ENCODE measurements at places on chromosomes 11 and 22.

DNA sequence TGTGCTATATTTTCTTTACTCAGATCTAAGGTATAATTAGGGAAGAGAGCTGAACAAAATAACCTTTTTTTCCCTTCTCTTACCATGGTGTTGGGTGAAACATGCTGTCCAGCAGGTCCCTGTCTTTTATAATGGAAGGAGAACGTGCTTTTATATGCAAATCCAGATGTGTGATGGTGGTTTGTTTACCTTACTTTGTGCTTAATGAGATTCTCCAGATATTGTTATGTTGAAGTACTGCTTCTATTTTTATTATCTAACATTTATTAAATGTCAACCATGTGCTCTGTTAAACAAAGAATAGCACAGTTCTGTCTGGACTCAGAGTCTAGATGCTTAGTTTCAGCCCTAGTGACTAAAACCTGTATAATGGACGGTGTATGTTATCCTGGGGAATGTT, 10.1 kb upstream of the GRIK4 start:
- H3K27ac ChIP-seq: no peak overlapping the region
- H3K4me3 ChIP-seq: no peak overlapping the region
- DNase-seq: no peak

DNA sequence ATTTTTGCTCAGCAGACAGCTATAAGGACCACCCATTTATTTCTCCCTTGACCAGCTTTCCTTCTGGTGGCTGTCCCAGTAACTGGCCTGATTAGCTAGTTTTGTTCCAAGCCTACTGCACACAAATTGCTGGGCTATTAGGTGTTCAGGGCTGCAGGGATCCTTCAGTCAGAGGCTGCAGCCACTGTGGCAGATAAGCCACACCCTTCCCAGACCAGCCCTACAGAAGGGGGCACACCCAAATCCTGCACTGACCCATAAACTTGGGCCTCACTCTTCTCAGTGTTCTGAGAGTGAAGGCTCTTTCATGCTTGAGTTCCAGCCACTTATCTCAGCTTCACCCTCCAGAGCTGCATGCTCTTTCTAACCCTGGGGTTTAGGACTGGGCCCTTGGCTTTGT, 200.0 kb downstream of the AASDHPPT start:
- H3K4me3 ChIP-seq: no peak overlapping the region
- DNase-seq: no peak
- no peaks in the 10 kb centered on the region for H3K27me3 ChIP-seq
- H3K36me3 ChIP-seq: no peaks in the 10 kb centered on the region
- no peaks in the 10 kb centered on the region for H3K4me1 ChIP-seq

GRCh38 chr11:83006877-83007330, 64.8 kb downstream of the RAB30 start:
- peak; percentile 21 for DNase-seq
- H3K36me3 ChIP-seq: peaks cover 7% of the 10 kb centered on the region
- H3K4me3 ChIP-seq: no peak overlapping the region
- no peaks in the 10 kb centered on the region for H3K27me3 ChIP-seq
- H3K27ac ChIP-seq: peak overlapping the region; percentile 51

GRCh38 chr11:67392183-67392715, 463 bp downstream of the RAD9A start:
- H3K4me3 ChIP-seq: peak overlapping the region; percentile 93
- H3K27me3 ChIP-seq: no peaks in the 10 kb centered on the region
- H3K36me3 ChIP-seq: peaks cover 28% of the 10 kb centered on the region
- H3K27ac ChIP-seq: peak overlapping the region; percentile 56

DNA sequence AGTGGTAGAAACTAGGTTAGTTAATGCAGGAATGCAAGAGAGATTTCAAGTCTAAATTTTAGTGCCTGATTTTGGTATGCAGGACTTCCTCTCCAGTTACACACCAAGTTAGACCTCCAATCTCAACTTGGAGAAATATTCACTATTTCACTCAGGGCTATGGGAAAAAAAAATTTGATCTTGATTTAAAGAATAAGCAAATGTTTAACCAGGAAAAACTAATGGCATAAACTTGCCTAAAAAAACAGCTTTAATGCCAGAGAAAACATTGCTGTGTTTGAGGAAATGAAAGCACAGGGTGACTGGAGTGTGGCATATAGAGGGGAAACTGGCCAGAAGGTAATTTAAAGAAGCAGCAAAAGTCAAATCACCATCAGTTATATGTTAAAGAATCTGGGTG, 575.4 kb upstream of the LRRC4C start:
- H3K27ac ChIP-seq: no peak overlapping the region
- H3K36me3 ChIP-seq: no peaks in the 10 kb centered on the region
- no peaks in the 10 kb centered on the region for H3K27me3 ChIP-seq
- no peak for DNase-seq
- H3K4me3 ChIP-seq: no peak overlapping the region

GRCh38 chr22:20818471-20818870, 40.1 kb downstream of the PI4KA start:
- peaks cover 2% of the 10 kb centered on the region for H3K4me1 ChIP-seq
- no peak for DNase-seq
- H3K27ac ChIP-seq: no peak overlapping the region
- no peak overlapping the region for H3K4me3 ChIP-seq
- H3K27me3 ChIP-seq: no peaks in the 10 kb centered on the region

- H3K27me3 ChIP-seq: peaks cover 9% of the 10 kb centered on the region
- H3K27ac ChIP-seq: no peak overlapping the region
- no peaks in the 10 kb centered on the region for H3K36me3 ChIP-seq
Observed at GRCh38 chr22:32699686-32700085, 101.8 kb upstream of the TIMP3 start.

GRCh38 chr11:46306296-46306853, 28.9 kb downstream of the CREB3L1 start:
- H3K4me1 ChIP-seq: peaks cover 20% of the 10 kb centered on the region
- H3K27ac ChIP-seq: no peak overlapping the region
- no peak overlapping the region for H3K4me3 ChIP-seq
- H3K36me3 ChIP-seq: no peaks in the 10 kb centered on the region
- DNase-seq: no peak

GRCh38 chr22:48572951-48573350, 1254.7 kb downstream of the BRD1 start:
- no peak overlapping the region for H3K4me3 ChIP-seq
- H3K27me3 ChIP-seq: peaks cover 40% of the 10 kb centered on the region
- no peaks in the 10 kb centered on the region for H3K36me3 ChIP-seq
- H3K27ac ChIP-seq: no peak overlapping the region
- no peak for DNase-seq

DNA sequence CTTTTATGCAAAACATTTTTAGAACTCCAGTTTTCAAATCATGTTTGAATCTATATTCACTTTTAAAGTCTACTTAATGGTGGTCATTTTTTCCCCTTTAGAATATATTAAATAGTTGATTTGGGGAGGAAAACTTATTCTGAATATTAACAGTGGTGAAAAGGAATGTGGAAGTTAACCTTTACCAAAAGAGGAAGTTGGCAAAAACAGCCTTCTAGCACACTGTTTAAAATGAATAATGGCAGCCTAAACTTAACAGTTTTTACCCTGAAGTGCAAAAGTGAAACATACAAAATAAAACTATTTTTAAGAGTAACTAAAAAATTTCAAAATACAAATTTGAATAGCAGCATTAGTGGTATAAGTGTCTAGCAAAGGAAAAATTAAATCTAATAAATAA, 86.4 kb downstream of the GRK3 start:
- peaks cover 4% of the 10 kb centered on the region for H3K4me1 ChIP-seq
- no peak for DNase-seq
- H3K27me3 ChIP-seq: no peaks in the 10 kb centered on the region
- no peak overlapping the region for H3K4me3 ChIP-seq

DNA sequence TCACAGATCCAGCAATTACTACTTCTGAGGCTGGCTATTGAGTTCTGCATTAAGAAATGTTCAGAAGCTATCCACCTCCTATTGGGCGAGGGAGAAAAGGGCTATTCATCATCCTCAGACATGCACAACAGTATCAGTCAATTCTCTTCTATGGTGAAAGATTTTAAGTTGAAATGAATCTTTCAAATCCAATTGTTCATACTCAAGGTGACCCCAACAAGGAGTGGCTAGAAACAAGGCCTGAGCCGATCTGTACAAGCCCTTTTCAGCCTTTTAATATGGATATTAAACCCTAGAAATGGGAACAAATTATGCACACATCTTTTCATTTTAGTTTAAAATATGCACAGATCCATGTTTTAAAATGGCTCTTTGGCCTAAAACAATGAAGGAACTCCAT, 303.5 kb upstream of the PITPNB start:
- no peak for DNase-seq
- no peak overlapping the region for H3K27ac ChIP-seq
- H3K4me1 ChIP-seq: no peaks in the 10 kb centered on the region
- no peaks in the 10 kb centered on the region for H3K36me3 ChIP-seq

DNA sequence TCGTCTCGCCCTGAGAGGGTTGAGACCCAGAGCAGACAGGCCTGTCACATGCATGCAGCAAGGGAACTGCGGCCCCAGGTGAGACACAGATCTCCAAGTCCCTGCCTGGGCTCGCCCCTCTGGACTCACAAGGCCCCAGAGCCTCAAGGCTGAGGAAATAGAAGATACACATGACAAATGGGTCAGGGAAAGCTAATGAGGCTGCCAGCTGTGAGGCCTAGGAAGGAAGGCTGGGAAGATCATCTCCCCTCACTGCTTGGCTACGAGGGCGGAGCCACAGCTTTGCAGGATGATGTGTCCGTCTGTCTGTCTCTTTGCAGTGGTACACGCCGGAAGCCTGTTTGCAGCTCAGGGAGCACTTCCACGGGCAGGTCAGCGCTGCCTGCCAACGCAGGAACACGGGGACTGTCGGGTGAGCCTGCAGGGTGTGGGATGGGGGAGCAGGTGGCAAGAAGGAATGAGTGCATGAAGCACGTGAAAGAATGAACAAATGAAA, 4.5 kb downstream of the RAB36 start:
- H3K4me1 ChIP-seq: peaks cover 25% of the 10 kb centered on the region
- H3K36me3 ChIP-seq: no peaks in the 10 kb centered on the region
- H3K27me3 ChIP-seq: peaks cover 46% of the 10 kb centered on the region

DNA sequence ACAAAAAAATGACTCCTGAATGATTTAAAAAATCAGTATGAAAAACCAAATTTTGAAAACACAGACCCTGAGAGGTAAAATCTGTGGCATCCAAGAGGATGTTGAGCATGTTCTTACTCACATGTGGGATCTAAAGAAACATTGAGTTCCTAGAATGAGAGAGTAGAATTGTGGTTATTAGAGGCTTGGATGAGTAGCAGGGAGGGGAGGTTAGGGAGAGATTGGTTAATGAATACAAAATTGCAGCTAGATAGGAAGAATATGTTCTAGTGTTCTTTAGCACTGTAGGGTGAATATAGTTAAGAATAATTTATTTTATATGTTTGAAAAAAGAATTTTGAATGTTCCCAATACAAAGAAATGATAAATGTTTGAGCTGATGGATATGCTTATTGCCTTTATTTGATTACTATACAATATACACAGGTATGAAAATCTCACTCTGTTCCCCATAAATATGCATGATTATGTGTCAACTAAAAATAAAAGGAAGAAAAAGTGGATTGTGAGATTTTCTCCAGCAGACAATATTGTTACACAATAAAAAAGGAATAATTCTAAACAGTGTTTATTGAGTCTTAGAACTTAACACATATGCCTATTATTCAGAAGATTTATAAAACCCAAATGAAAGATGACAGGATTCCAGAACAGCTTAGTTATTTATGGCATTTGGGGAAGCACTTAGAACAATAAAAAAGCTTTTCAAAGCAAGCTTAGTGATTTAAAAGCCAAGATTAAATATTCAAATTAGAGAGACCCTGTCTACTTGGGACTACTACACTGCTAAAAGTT, 28.7 kb downstream of the MS4A2 start:
- H3K4me3 ChIP-seq: no peak overlapping the region
- no peaks in the 10 kb centered on the region for H3K36me3 ChIP-seq
- no peak for DNase-seq
- no peak overlapping the region for H3K27ac ChIP-seq
- H3K4me1 ChIP-seq: no peaks in the 10 kb centered on the region

GRCh38 chr11:113991718-113992458, 17.0 kb downstream of the HTR3A start:
- no peak overlapping the region for H3K27ac ChIP-seq
- H3K27me3 ChIP-seq: peaks cover 42% of the 10 kb centered on the region

DNA sequence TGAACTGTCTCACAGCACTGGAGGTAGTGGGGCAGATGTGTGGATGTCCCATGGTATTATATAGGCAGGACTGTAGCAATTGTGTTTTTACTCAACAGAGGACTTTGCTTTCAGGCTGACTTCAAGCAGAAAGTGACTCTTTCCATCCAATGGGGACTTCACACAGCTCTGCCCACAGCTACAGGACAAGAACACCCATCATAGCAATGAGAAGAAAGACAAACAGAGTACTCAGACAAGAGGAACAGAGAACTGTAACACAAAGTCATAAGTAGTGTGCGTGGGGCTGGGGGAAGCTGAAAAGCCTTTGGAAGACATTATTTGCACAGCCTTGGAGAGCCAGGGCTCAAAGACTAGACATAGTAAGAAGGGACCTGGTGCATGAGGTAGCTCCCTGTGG, 70.3 kb downstream of the CCDC81 start:
- no peak overlapping the region for H3K27ac ChIP-seq
- peaks cover 12% of the 10 kb centered on the region for H3K4me1 ChIP-seq
- no peak overlapping the region for H3K4me3 ChIP-seq
- DNase-seq: no peak
- H3K27me3 ChIP-seq: no peaks in the 10 kb centered on the region

- H3K27ac ChIP-seq: no peak overlapping the region
- no peak overlapping the region for H3K4me3 ChIP-seq
- DNase-seq: no peak
- H3K27me3 ChIP-seq: no peaks in the 10 kb centered on the region
- H3K4me1 ChIP-seq: peaks cover 25% of the 10 kb centered on the region
Observed at GRCh38 chr11:77814848-77815247, 5.7 kb downstream of the RSF1 start.

DNA sequence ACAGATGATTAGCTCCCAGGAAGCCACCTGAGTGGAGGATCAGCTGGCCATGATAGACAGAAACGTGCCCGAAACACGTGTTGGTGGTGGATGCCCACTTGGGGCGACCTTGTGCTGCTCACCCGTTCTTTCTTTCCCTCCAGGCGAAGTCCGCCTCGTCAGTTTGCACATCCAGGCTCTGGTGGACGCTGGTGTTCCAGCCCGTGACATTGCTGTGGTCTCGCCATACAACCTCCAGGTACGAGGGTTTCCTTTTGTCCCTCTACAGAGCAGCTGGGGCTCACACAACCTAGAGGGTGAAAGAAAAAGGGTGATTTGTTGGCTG, 30.6 kb downstream of the IGHMBP2 start:
- H3K4me1 ChIP-seq: no peaks in the 10 kb centered on the region
- peaks cover 16% of the 10 kb centered on the region for H3K36me3 ChIP-seq
- H3K4me3 ChIP-seq: no peak overlapping the region
- DNase-seq: no peak
- H3K27me3 ChIP-seq: no peaks in the 10 kb centered on the region
- H3K27ac ChIP-seq: no peak overlapping the region

- H3K27ac ChIP-seq: no peak overlapping the region
- H3K4me1 ChIP-seq: no peaks in the 10 kb centered on the region
- no peak overlapping the region for H3K4me3 ChIP-seq
- H3K27me3 ChIP-seq: peaks cover 51% of the 10 kb centered on the region
- no peak for DNase-seq
- H3K36me3 ChIP-seq: no peaks in the 10 kb centered on the region
Observed at GRCh38 chr11:69005631-69006368, 7.2 kb downstream of the MRGPRF start.
